ENCODE measurements at places on chromosomes 7 and 10.

- DNase-seq, result no peak
Observed at GRCh38 chr10:102621443-102622325, 22.6 kb upstream of the TRIM8 start.

- DNase-seq, result no peak
Observed at GRCh38 chr7:1122832-1123501, 35.1 kb downstream of the GPER1 start.

GRCh38 chr10:78953113-78953798, 115.5 kb upstream of the ZMIZ1 start:
- no peak for DNase-seq

DNA sequence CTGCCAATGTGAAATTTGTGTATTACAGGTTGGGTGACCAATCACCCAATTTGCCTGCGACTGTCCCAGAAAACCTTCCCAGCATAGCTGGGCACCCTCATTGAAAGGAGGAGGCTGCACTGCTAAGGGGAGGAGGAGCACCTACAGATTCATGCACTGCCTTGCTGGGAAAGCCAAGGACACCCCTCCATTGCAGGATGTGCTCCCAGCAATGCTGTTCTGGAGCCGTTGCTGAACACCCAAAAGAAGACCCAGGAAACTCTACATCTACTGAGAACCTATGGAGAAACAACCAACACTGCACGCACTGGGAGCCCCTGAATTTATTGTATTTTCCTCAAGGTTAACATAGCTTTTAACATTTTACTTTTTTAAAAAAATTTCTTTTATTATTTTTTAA, 238.2 kb upstream of the GRB10 start:
- no peak for DNase-seq

DNA sequence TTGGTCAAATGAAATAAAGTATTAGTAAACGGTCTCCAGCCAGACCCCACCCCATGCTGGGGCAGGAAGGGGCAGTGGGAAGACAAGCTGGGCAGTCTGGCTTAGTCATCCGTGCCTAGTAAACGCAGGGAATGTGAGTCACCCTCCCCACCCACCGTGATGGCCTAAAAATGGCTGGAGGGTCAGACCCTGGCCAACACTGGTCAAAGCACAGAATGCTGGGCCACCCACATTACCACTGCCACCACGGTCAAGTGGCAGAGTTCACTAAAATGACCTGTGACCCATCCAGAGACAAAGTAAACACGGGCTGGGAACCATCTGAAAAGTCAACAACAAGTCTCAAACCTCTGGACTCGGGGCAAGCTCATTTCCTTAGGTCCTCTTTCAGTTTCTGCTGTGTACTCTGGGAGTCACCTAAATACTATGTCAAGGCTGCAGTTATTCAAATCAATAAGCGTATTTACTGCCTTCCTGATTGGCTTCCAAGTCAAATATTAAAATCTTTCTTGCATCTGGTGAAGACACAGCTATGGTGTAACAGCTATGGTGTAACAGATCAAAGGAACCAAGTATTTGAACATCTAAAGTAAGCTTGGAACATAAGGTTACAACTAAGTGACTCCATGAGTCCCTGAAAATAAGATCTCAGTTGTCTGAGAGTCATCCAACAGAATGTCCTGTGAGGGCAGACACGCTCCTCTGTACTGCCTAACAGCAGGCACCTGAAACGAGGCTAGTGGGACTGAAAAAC, 3.0 kb downstream of the ZFAND2A start:
- no peak for DNase-seq

All from mesothelial cell of epicardium (in vitro differentiated cells).